Activated naive CD4-positive, alpha-beta T cell treated with anti-CD3 and anti-CD28 coated beads, Interleukin-2, amount 50 U/mL, for 16 hours (primary cell): ENCODE measurements at places on chromosomes 5 and 9.

DNA sequence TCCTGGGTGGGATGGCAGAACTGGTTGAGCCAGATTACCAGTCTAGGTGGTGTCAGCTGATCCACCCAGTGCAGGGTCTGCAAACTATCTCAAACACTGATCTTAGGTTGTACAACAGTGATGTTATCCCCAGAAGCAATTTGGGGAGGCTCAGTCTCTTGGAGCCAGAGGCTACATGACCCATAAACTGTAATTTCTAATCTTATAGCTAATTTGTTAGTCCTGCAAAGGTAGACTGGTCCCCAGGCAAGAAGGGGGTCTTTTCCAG, 5.3 kb upstream of the ZNF366 start:
- no peak for DNase-seq

- DNase-seq, result no peak
These were observed 120.6 kb downstream of the PRDM9 start for GRCh38 chr5:23627976-23628375.

DNA sequence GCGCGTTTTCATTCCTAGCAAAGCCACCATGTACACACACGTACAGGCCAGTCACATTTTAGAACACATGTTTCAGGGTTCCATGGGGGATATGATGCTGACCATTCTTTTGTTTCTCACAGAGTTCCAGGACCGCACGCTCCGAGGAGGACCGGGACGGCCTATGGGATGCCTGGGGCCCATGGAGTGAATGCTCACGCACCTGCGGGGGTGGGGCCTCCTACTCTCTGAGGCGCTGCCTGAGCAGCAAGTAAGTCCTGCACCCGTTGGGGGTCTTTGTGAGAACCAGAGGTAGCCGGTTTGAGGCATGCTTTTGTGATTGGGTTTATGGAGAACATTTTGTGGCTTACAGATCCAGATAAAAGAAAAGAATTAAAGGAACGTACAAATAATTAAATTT, 30.8 kb downstream of the ADAMTSL1 start:
- no peak for DNase-seq

GRCh38 chr9:22452415-22453010, 5.9 kb downstream of the DMRTA1 start:
- peak; percentile 47 for DNase-seq

DNA sequence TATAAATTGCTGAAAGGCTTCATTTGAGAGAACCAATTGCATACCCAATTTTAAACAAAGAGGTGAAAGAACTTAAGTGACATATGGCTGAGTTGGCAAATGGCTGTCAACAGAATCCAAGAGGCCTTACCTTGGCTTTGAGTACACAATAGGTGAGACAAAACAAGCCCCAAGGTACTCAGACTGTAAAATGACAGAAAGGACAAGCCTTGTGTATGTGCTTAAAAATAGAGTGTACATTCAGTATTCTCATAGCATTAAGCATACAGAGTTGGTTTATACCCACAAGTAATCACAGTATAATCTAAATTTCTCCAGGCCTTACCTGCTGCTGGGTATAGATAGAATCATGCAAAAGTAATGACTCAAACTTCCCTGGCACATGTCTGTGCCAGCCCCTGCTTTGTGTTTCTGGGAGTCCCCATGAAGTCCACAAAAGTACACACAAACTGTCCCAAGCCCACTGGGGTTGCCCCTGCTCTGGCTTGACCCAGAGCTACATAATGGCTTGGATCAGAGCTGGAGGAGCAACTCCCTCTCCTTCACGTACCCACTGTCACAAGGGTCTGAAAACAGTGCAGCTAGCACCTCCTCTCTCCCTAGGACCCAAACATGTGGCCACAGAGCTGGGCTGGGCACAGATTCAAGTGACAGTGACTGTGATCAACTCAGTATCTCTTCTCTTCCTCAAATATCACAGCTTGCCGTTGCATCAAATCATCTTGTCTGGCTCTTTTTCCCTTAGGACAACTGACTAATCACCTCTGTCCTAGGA, 250.8 kb downstream of the ENC1 start:
- DNase-seq, result no peak

DNA sequence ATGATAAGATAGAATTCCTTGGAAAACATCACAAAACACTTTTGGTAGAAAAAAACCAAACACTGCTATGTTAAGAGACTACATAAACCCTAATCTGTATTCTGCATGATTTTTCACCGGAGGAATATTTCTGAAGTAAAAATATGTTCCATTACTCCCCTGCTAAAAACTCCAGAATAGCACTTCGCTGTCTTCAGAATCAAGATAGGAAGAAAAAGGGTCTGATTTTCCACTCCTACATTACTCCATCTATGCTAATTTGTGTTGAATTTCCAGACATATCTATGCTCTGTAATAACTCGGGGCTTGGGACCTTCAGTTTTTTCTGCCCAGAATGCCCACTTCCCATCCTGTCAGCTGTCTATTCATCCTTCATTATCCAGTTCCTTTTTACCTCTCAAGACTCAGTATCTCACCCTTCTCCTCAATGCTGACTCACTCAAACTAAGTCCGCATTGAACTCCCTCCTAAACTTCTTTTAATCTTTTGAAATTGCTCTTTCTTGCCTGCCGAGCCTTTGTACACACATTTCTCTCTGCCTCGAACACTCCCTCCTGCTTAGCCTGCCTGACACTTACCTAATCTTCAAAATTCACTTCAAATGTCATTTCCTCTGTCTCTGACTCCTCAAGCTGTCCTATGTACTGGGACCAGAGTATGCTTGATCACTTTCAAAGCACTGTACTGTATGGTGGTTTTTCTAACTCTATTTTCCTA, 171.0 kb downstream of the ARRDC3 start:
- DNase-seq, result no peak

GRCh38 chr5:161745392-161745791, 59.9 kb downstream of the GABRA6 start:
- DNase-seq, result no peak

GRCh38 chr5:91851670-91852069, 468.6 kb upstream of the ARRDC3 start:
- no peak for DNase-seq

GRCh38 chr9:89880721-89881120, 275.9 kb downstream of the GADD45G start:
- no peak for DNase-seq

DNA sequence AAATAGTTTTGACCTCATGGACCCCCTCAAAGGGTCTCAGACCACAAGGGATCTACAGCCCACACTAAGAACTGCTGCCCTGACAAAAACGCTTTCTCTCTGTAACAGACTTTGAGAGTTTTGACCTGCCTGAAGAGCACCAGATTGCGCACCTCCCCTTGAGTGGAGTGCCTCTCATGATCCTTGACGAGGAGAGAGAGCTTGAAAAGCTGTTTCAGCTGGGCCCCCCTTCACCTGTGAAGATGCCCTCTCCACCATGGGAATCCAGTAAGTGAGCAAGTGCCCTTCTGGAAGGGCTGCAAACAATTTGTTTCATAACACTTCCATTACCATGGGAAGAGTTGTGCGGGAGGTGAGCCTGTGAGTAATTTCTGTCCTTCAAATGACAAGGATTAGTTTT, 6.0 kb downstream of the PTTG1 start:
- no peak for DNase-seq

GRCh38 chr9:88236511-88237478, 98.5 kb upstream of the SPATA31C2 start:
- DNase-seq, result no peak
